Type B pancreatic cell (in vitro differentiated cells): ENCODE measurements at places on chromosomes 6 and 20.

- DNase-seq = no peak
Measured at GRCh38 chr6:74568861-74569260, 637.0 kb downstream of the COL12A1 start.

DNA sequence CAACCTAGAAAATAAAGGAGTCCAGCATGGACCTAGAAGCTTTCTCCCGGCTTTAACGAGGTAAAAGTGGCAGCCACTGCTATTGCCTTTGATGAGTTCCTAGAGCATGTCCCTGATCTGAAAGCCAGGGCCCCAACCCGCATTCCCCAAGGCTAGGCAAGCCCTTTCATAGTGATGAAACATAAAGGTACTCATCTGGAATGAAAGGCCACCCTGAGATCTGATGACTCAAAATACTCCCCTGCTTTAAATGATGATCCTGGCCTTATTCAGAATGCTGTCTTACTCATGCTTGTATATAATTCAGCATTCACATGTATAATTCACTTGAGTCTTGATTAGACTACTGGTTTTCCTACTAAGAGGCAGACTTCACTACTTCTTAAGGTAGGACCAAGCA is 21.3 kb downstream of the TTPAL start:
- DNase-seq = no peak

DNA sequence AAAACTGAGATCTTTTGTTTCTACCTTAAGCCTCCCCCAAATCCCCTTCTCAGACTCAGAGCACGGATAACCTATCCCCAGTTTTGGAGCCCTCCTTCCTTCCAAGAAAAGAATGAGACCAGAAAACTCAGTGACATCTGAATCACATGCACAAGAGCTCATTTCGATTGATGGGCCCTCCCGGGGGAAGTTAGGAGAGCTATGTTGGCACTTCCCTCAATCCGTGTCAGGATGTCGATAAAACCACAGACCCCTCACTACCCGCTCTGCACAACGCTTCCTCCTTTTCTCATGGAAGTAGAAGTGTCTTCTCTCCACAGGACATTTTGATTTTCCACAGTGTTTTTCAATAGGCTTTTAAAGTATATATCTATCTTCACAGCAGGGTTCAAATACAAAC is 332.4 kb downstream of the HACE1 start:
- DNase-seq = no peak

- no peak for DNase-seq
Measured at GRCh38 chr20:61727761-61728160, 337.9 kb downstream of the TAF4 start.

GRCh38 chr20:60160451-60161145 is 202.4 kb downstream of the CDH26 start:
- DNase-seq = no peak

GRCh38 chr6:34657037-34657306 is 39.6 kb downstream of the ILRUN start:
- DNase-seq = no peak

GRCh38 chr6:166707045-166707444 is 80.0 kb upstream of the RPS6KA2 start:
- DNase-seq = no peak

GRCh38 chr6:140538926-140539325 is 1164.5 kb upstream of the CITED2 start:
- no peak for DNase-seq

GRCh38 chr6:21856844-21857243 is 263.3 kb downstream of the SOX4 start:
- no peak for DNase-seq

DNA sequence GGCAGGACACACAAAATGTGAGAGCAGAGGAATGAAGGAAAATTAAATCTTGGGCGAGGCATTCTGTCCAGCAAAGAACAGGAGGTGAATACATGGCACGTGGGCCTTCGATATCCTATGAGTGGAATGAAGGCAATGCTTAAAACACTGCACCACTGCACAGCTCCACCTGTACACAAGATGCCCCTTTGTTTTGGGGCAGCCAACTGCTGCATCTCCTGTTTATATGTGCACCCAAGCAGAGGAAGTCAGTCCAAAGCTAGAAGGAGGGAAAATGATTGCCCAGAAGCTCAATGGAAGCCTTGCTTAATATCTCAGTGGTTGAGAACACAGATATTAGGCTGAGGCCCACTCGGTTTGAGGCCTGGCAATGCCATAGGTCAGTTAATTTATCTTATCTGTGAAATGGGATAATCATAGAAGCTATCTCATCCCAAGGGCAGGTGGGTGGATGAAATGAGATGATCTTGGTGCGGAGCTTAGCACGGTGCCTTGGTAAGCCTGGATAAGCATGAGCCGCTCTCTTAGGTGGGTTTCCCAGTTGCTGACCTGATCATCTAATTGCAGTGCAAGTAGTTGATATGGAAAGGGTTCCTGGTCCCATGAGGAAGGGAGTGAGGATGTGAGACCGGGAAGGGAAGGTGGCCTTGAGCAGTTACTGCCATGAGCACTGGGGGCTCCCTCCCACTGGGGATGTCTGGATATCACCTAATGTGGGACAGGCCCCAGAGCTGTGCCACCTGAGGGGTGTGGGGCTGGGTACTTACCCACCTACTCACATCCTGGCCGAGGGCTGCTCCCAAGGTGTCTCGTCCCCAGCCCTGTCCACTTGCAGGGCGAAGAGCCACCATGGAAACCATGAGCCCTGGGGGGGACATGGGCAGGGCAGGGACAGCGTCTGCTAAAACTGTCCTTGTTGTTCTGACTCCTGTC is 9.9 kb downstream of the BANF2 start:
- no peak for DNase-seq

DNA sequence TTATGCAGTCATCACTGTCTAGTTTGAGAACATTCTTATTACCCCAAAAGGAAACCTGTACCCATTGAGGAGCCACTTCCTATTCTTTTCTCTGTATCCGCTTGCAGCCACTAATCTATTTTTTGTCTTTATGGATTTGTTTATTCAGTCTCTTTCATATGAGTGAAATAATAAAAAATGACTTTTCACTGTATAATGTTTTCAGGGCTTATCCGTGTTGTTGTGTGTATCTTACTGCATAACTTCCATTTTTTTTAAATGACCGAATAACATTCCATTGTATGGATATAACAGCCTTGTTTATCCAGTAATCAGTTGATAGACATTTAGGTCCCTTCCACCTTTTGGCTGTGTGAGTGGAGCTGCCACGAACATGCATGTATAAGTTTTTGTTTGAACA is 86.6 kb downstream of the ZFAND3 start:
- DNase-seq = no peak

DNA sequence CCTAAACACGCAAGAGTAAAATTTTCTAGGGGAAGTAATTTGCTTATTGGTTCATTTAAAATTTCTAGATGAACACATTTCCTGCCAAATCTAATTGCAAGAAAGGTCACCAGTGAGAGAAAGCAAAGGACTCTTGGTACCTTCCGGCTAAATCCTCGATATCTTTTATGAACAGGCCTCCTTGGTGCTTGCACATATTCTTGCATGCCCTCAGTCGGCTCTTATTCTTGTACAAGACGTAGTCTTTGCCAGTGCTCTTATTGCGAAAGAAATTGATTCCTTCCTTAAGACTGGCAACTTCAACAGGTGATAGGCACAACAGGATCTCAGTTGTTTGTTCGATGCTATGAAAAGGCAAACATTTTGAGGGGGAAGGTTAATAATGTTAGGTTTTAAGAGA is 141.7 kb upstream of the CARMIL1 start:
- DNase-seq = no peak

GRCh38 chr6:158373214-158373613 is 60.9 kb downstream of the TULP4 start:
- no peak for DNase-seq

DNA sequence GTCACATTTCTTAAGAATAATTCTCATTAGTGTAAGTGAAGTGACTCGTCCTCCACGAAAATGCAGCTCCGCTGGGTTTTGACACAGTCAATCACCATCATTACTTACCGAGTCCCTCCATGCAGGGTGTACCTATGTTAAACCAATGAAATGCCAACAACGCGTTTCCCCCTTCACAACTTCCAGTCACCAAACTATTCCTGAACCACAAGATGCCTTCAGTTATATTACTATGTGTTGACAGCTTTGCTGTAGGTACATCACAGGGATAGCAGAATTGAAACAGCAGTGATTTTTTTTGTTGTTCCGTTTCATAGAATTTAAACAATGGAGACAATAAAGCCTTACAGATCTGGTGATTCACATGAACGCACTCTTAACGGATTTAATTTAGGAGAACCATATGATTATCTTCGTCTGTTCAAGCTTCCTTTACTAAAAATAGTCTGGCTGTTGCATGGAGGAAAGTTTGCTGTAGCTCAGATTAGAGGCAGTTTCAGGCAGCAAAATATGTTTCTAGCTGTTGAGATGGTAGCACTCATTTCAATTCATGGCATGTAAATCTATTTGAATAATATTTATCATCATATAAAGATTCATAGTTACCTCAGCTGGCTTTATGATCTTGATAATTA is 652.8 kb downstream of the PRKN start:
- no peak for DNase-seq

DNA sequence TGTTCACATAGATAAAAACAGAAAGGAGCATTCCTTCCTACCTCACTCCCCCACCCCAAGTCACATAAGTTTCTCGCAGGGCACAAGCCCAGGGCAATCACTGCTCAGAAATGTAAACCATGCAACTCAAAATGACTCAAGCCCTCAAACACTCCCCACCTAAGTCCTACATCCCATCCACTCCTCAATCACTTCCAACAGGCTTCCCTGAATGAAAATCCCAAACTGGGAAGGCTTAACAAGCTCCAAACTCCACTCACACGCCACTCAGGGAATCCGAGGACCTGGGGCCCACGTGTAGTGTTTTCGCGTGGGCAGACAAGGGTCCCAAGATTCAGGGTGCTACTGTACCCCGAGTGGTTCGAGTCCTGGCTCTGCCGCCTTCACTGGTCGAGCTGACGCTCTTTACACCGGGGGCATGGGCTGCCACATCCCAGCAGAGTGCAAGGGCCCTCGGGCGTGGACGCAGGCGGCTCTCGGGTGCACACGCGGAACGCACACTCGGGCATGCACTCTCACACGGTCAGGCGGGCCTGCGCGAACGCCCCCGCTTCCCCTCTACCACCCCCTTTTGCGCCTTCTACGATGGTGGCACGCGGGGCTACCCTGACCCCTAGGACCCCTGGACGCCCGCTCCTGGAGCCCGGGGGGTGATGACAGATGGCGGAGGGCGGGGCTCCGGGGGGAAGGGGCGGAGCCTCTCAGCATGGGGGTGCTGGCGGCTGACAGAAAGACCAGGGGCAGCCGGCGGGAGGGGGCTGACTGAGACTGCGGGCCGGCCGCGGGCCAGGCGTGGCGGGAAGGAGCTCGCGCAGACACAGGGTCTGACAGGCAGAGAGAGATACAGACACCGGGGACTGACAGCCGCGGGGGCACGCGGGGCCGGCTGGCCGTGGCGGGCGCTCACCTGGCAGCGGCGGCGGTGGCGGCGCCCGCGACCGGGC is 657 bp downstream of the ZHX3 start:
- peak; percentile 77 for DNase-seq

DNA sequence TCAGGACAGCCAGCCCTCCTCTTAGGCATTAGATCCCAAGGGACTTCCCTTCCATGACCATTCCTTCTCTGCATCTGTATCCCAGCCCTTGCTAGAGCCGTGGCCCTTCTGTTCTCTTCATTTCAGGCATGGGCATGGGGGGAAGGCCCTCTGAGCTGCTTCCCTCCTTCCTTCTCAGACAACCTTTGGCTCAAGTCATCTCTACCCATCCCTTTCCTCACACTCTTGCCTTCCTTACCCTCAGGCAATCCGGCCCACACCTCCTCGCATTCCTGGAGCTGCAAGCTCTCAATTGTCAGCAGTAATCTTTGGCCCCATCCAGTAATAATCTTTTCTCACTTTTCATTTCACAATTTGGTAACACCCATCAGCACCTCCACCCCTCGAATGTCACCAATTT is 426.9 kb upstream of the JARID2 start:
- no peak for DNase-seq

DNA sequence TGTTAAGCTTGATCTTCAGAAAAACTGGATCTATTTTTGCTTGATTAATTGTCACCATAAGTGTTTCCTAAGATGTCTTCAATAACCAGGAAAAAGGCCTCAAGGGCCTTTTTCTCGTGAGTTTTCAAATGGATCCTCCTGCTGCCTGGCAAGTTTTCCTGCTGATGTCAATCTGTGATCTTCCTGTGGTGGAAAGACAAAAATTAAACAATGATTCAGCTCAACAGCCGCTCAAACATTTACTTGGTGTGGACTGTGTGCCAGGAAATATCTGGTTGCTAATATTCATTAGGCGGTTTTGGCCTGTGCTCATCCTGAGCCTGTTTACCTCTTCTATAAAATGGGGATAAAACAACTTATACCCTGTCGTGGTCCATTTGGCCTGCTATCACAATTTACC is 35.4 kb upstream of the SSTR4 start:
- DNase-seq = no peak

GRCh38 chr6:156780102-156780641 is 3.0 kb downstream of the ARID1B start:
- no peak for DNase-seq

- DNase-seq = no peak
Measured at GRCh38 chr6:155187106-155187505, 76.7 kb upstream of the CLDN20 start.

GRCh38 chr6:116100419-116101301 is at the start of gene NT5DC1:
Gene NT5DC1, plus strand, starts transcription at chr6:116100853. Its CDS starts 78 bp downstream, at chr6:116100931.
- peak; percentile 84 for DNase-seq

DNA sequence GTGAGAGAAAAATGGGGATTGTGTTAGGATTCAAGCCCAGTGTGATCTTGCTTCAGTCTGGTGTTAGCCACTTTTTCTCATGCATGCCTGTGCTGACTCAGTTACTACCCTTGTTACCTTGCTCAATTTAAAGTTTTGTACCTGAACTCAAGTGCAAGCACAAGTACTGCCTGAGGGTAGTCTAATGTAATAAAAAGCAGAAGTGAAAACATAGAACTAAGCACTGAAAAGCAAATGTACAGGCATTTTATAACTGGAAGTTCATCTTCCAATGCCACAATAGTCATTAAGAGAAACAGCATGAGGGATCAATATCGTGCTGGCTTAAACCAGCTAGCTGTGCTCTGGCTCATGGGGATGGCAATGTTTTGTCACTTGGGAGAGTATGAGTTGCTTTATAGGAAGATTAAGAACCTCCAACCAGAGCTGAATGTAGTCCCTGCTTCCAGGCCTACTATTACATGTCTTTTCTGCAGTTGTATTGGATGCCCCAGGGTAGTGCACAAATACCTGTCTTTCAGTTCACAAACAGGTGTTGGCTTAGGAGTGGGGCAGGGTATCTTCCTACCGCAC is 48.7 kb downstream of the SLC35F1 start:
- DNase-seq = no peak

- no peak for DNase-seq
Measured at GRCh38 chr20:47334022-47334551, 22.4 kb downstream of the ZMYND8 start.

GRCh38 chr20:31718952-31719643 is 3.6 kb downstream of the BCL2L1 start:
- no peak for DNase-seq

DNA sequence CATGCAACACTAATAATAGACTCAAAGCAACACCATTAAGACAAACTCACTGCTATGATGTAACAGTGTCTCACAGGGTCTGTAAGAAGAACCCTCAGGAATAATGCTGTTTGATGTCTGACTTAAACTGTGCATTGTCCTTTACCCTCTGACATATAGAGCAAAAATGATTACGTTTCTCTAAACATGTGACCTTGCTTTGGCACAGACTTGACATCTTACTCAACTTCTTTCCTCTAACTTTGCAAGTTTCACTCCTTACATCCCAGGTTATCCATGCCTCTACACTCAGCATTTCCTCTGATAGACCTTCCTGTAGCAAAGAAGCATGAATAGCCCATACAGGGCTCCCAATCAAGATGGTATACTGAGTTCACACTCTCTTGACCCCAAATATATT is 252.7 kb downstream of the UST start:
- no peak for DNase-seq

- no peak for DNase-seq
Measured at GRCh38 chr6:84772428-84773132, 8.2 kb upstream of the TBX18 start.
